ENCODE measurements at places on chromosomes 3 and 15.

DNA sequence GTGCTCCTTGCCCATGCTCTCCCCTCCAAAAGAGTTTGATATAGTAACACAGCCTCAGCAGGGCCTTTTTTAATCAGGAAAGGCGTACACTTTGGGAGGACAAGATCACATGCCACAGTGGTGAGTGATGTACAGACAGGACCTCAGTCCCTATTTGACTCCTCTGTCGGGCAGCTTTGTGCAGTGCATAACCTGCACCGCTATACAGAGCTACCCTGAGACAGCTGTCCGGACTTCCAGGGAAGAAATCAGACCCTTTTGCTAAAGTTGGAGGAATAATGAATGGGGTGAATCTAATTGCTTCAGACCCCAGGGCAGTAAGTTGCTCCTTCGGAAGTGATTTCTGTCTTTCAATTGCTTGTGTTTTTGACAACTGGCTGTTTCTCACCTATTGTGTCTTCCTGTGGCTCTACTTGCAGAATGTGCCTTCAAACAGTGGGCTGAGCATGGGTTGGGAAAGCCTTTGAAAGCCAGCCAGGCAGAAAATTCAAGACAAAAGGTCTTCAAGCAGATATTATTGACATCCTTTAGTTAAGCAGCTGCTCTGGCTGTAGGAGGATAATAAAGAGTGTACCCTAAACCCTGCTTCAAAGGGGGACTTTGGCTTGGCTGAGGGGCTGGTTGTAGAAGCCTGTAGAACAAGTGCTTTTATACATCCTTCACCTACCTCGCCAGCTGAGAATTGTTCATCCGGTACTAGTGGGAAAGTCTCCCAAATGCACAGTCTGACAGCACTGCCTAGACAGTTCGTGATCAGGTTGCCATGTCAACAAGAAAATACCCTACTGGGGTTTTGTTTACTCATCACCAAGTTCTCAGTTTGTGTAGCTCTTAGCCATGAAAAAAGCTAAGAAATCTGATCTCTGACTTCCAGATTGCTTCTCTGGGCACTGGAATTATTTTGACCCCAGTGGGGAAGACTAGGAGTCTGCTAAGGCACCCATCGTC is 35.1 kb downstream of the SNTN start:
- no peak for DNase-seq

DNA sequence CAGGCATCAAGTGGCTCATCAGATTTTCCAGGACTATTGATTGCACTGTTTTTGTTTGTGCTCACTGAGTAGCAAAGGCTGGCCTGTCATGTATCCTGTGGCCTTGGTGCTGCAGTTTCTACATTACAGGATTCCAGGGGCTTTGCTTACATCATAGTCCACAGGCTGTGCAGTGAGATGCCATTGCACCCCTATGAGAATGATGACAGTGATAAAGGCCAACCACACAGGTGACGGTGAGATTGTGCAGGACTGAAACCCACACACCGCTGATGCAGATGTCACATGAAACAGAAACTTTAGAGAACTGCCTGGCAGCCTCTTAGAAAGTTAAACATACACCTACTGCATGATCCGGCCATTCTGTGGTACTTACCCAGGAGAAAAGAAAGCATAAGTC is 195.0 kb upstream of the UBE3A start:
- no peak for DNase-seq

- peak; percentile 68 for DNase-seq
These were observed 74.2 kb upstream of the POU1F1 start for GRCh38 chr3:87350367-87351199.

DNA sequence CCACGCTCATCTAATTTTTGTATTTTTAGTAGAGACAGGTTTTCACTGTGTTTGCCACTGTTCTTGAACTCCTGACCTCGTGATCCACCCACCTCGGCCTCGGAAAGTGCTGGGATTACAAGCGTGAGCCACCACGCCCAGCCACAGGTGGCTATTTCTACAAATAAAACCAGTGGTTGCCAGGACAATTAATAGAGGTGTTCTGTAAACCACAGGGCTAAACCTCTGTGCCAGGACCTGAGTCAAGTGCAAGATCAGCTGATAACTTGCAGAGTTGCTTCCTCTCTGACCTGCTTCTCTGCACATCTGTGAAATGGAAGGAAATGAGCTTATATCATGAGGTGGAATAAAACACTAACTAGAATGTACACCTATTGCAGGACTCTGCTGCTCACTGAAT is 72.8 kb downstream of the CD200R1L start:
- DNase-seq: no peak

DNA sequence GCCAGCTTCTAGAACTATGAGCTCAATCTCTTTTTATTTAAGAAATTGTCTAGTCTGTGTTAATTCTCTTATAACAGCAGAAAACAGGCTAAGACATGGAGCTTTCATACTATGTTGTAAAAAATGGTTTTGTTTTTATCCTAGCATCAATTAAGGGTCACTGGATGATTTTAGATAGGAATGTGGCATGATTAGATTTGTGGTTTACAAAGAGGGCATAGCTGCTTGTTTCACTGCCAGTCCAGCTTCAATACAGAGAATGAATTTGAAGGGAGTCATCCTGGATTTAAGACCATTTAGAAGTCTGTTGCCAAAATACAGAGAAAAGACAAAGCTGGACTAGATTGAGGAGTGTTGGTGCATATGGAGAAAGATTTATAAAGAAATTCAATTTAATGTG is 532.6 kb upstream of the CCDC54 start:
- no peak for DNase-seq

GRCh38 chr15:75570126-75570845 is 8.8 kb downstream of the PTPN9 start:
- peak; percentile 64 for DNase-seq
